ENCODE measurements at places on chromosomes 16 and 17. TPM values are rescaled to one million over a fixed set of nuclear protein-coding genes. Genes with fewer than 3 reads are reported as not detected.

DNA sequence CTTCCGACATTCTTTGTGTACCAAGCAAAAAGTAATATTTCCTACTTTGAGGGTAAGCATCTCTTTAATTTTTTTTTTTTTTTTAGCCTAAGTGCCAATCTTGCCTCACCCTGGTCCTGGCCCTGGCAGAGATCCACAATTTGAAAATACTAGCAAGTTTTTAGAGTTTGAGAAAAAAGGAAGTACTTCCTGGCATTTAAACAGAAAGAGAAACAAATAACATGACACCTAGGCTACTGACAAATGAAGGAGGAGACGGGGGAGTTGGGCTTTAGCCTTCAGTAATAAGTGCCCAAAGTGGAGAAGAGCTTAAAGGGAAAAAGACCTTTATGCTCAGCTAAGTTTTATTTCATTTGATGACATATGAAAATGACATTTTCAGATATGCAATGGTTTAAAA is 92.8 kb downstream of the HS3ST3A1 start:
- no peak for DNase-seq

DNA sequence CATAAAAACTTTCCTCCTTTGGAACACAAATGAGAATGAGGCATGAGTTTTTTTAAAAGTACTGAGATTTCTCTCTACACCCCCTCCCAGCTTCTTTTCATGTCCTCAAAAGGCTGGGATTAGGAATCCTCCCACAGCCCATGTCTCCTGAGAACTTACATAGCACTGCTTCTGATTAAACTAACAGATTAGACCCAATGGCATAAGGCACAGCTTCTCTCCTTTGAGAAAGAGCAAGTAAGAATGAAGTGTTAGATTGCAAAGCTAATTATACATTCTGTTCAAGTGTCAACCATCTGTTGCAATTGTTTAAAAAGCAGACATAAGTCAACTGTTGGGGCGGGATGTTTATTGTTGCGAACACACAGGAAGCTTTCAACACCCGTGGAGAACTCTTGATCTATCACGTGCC is 715.1 kb downstream of the CDH11 start:
- no peak for DNase-seq

GRCh38 chr17:4955091-4955490 is 4.2 kb downstream of the ENO3 start:
- no peak for DNase-seq

- DNase-seq = no peak
Measured at GRCh38 chr17:42827472-42827871, 3.4 kb upstream of the BECN1 start.

- DNase-seq = no peak
Measured at GRCh38 chr17:82497483-82498405, 21.8 kb upstream of the FOXK2 start.

DNA sequence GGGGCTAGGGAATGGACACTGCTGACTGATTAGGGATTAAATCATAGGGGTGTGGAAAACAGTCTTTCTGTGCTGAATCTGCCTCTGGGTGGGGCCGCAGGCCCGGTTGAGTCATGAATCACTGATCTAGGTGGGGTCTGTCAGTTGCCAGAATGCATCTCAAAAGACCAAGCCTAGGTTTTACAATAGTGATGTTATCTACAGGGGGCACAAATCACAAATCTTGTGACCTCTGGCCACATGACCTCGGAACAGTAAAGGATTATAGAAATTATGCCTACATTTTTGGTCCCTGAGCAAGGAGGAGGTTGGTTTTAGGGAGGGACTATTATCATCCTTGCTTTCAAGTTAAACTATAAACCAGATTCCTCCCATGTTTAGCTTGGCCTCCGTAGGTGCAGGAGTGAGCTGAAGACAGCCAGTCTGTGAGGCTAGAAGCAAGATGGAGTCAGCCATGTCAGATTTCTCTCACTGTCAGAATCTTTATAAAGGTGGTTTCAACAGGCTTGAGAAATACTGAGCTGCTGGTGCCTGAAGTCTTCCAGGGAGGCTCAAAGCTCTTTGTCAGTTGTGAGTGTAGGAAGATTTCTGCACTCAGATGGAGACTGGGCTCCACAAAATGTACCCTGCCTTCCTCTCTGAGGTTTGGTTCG is 12.9 kb downstream of the GNGT2 start:
- DNase-seq = no peak

DNA sequence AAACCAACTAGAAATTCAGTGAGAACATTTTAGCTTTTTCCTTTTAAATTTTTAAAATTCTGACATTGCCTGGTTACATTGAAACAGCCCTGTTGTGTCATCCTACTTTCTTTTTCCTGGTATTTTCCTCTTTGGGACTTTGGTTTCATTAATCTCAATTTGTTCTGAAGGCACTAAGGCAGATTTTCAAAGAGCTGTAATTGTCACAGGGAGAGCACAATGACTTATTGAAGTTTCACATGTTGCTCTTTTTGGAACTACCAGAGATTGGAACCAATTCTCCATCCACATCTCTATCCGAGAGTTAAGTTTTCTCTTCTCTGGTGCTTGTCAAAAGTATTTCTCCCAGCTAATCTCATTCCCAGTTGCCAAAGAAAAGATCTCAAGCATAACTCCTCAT is 144.7 kb upstream of the TBX2 start:
- no peak for DNase-seq

GRCh38 chr16:86862595-86863280 is 284.4 kb downstream of the FOXL1 start:
- DNase-seq = no peak

- DNase-seq = no peak
Measured at GRCh38 chr16:3113765-3114479, 1.5 kb downstream of the ZNF205 start.

GRCh38 chr16:67504031-67505021 is 21.0 kb upstream of the AGRP start:
- DNase-seq = no peak

DNA sequence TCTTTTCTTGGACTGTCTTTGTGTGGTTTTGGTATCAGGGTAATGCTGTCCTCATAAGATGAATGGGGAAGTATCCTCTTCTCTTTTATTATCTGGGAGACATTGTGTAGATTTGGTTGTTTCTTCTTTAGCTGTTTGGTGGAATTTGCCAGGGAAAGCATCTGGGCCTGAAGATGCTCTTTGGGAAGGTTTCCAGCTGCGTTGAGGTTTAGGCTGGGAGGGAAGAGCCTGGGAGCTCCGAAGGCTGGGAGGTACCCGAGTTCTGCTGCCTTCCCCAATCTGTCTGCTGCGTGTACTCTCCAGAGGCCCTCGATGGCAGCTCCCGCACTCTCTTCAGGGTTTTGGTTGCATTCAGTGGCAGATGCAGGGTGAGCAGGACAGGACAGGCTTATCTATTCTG is 25.6 kb upstream of the CRISPLD2 start:
- no peak for DNase-seq

Gene G6PC1
- total RNA-seq = not detected

Measured in suprapubic skin (tissue), 4 donors.